Stomach (tissue), 19 donors: ENCODE measurements at places on chromosomes 3 and 15. TPM values are rescaled to one million over a fixed set of nuclear protein-coding genes. Genes with fewer than 3 reads are reported as not detected.

P2RY14 gene
- total RNA-seq, result 43.2 TPM

NDUFB5 gene
- 13.3 TPM for total RNA-seq

RPL14 gene
- 607 TPM for total RNA-seq

CELSR3 gene
- total RNA-seq, result not detected

GABRA5 gene
- total RNA-seq, result not detected

RAB11A gene
- 133 TPM for total RNA-seq

ZNF774 gene
- total RNA-seq, result 4.9 TPM

KNG1 gene
- total RNA-seq, result not detected

SMARCC1 gene
- 19.8 TPM for total RNA-seq

KIF23 gene
- 26.3 TPM for total RNA-seq

KBTBD8 gene
- 2.2 TPM for total RNA-seq

NPAP1 gene
- total RNA-seq, result not detected

PP2D1 gene
- total RNA-seq, result not detected

GHSR gene
- total RNA-seq, result 0.37 TPM

VPS39 gene
- 76.7 TPM for total RNA-seq

CIB1 gene
- 166 TPM for total RNA-seq

LRTM1 gene
- total RNA-seq, result not detected

ADAMTS7 gene
- 6.2 TPM for total RNA-seq

GOLGA8O gene
- 1.7 TPM for total RNA-seq

LRRN1 gene
- 9.3 TPM for total RNA-seq

TXNRD3 gene
- total RNA-seq, result 12.3 TPM

CD200 gene
- 9.0 TPM for total RNA-seq

DUT gene
- 207 TPM for total RNA-seq

ELL3 gene
- 8.1 TPM for total RNA-seq
